Effector CD4-positive, alpha-beta T cell (primary cell): ENCODE measurements at places on chromosomes 13 and 19.

DNA sequence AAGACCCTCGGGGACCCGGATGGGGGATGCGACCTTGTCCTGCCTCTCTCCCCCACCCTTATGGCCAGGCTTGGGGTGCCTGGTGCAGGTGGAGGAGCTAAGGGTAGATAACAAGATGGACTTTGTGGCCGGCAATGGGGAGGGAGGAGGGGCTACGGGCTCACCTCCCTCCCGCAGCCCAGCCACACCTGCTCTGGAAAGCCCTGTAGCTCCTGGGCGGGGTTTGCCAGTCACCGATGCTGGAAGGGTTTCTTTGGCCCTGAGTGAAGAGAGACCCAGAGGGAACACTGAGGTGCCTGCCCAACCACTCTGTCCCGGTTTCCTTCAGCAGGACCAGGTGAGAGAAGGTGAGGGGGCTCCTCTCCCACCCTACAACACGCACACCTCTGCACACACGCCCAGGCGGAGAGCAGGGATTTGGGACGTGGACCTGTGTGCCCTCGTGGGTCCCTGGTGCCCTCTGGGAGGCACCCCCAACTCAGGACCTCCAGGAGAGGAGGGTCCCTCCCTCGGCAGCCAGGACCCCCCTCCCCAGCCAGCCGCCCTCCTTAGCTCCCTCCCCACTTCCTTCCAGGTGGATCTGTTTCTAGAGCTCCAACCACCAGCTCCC is at the start of gene FUT2:
TSS of gene FUT2 (plus strand) at position 229 of the 610 bp plus-strand sequence. CDS start 6,986 bp downstream, outside the sequence.
- DNase-seq, result no peak

GRCh38 chr13:27673911-27674310 is 52.2 kb downstream of the POLR1D start:
- no peak for DNase-seq

DNA sequence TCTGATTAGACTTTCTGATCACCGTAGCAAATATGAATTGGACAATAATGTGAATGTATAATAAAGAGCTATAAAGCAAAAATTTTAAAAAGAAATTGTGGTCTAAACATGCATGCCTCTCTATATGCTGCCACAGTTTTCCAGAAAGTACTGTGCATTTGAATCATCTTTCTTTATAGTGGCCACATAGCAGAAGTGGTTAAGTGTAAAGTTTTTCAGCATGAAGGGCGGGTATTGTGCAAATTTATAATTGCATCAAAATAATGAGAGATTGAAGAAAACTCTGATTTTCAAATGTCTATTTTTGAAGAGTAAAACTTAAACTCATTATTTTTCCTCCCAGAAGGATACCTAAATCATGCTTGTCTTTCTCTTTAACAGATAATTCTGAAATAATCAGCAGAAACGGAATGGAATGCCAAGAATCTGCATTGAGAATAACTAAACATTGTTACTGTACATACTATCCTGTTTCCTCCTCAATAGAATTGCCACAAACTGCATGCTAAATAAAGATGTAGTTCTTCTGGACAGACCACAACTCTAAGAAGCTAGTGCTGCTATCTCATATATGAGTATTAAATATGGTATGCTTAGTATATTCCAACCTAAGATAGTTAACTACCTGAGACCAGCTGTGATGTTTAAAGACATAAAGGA is 42.9 kb upstream of the RAP2A start:
- no peak for DNase-seq

- no peak for DNase-seq
These were observed 9.0 kb upstream of the IPO5 start for GRCh38 chr13:97944396-97945029.

GRCh38 chr13:46858776-46859175 is 38.1 kb downstream of the HTR2A start:
- no peak for DNase-seq

DNA sequence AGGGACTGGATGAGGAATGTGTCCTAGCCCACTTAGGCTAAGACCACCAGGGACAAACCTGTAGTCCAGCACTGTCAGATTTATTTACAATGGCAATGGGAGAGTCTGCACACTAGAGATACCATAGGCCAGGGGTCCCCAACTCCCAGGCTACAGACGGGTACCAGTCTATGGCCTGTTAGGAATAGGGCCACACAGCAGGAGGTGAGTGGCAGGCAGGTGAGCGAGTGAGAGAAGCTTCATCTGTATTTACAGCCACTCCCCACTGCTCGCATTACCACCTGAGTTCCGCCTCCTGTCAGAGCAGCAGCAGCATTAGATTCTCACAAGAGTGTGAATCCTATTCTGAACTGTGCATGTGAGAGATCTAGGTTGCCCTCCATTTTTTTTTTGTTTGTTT is 2.4 kb downstream of the THAP8 start:
- DNase-seq, result no peak
